ENCODE measurements at places on chromosomes 5 and 9. TPM values are rescaled to one million over a fixed set of nuclear protein-coding genes. Genes with fewer than 3 reads are reported as not detected.

Gene ST8SIA4
- total RNA-seq, result 56.9 TPM

Gene GFI1B
- total RNA-seq, result not detected

Gene PCDHA5
- total RNA-seq, result not detected

DNA sequence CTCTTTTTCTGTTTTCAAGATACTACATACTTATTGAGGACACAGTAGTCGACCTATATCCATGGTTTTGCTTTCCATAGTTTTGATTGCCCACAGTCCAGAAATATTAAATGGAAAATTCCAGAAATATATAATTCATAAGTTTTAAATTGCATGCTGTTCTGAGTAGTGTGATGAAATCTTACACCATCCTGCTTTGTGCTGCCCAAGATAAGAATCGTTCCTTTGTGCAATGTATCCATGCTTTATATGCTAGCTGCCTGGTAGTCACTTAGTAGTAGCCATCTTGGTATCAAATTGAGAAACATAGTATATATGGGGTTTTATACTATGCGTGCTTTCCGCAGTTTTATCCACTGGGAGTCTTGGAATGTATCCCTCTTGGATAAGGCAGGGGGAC is 59.0 kb downstream of the CWC27 start:
- no peak for DNase-seq

DNA sequence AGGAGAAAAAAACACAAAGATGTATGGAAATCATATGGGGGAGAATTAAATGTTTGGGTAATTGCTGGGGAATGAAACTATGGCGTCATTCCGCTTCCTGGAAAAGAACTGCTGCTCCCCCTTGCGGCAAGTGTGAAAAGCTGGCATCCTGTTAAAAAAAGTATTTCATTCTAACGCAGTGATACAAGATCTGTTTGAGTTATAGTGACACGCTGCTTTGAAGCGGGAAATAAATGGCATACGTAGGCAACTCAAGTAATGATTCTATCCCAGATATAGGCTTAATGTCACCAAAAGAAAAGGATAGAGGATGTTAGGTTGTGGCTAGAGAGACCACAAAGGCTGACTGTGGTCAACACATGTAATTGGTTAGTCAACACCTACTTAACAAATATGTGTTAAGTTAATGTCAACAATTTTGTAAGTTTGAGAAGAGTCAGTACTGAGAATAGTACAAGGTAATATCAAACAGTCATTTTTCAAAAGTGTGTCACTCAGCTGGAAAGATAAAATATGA is 70.2 kb upstream of the ALDH1A1 start:
- peak; percentile 5 for DNase-seq

DNA sequence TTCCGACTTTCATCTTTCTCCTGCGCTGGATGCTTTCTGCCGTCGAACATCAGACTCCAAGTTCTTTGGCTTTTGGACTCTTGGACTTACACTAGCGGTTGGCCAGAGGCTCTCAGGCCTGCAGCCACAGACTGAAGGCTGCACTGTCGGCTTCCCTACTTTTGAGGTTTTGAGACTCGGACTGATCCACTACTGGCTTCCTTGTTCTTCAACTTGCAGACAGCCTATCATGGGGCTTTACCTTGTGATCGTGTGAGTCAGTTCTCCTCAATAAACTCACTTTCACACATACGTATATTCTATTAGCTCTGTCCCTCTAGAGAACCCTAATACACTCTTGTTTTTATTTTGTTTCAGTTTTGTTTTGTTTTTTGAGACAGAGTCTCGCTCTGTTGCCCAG is 10.3 kb downstream of the FKBP15 start:
- no peak for DNase-seq
